ENCODE measurements at places on chromosomes 13 and 19.

GRCh38 chr13:64553411-64554129 is 2676.6 kb downstream of the PCDH9 start:
- DNase-seq: no peak

GRCh38 chr19:19334989-19335344 is 14.3 kb downstream of the MAU2 start:
- DNase-seq: no peak

DNA sequence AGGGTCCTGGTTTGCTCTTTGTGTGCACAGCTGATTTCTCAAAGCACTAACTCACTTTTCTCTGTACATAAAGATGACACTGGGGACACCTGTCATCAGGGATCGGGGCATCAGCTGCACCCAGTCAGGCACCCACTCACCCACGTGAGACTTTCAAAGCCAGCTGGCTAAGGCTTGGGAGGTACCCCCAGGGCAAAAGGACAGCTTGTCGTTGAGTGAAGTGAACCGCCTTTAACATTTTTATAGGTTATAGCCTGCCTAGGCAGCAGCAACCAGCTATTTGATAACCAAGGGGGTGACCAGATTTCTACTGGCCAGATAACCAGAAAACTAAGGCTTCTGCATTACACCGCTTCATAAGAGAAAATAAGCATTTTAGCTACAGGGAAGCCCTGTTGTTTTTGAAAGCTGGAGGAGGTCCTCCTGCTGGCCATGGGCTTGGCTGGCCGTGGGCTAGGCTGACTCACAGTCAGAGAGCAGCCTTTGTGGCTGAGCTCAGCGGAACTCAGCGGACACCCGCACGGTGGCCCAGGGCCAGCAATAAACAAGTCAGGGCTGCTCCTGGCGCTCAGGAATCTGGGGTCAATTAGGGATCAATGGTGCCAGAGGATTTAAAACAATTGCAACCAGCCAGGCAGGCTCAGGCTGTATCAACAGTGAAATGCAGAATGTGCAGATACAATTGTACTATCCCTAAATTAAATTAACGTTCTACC is 57.1 kb downstream of the ALOX5AP start:
- peak; percentile 63 for DNase-seq

- DNase-seq: no peak
These were observed 21.4 kb downstream of the SIGLECL1 start for GRCh38 chr19:51272183-51272810.

- no peak for DNase-seq
These were observed 1.3 kb upstream of the CALM3 start for GRCh38 chr19:46599716-46600373.

DNA sequence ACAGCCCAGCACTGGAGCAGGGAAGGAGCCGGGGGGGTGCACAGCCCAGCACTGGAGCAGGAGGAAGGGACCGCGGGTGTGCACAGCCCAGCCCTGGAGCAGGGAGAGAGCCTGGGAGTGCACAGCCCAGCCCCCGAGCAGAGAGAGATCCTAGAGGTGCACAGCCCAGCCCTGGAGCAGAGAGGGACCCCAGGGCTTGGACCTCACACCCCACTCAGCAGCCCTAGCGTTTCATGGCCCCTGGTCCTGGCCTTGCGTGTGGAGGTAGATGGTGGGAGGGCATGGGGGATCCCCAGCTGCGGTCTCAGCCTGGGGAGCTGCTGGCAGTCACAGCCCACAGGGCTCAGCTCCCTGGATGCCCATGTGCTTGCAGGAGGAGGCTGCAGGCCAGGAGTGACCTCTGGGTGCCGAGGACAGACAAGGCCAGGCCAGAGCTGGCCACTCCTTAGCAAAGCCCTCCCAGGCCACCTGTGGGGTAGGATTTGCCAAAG is 25.1 kb downstream of the GAS6 start:
- no peak for DNase-seq

DNA sequence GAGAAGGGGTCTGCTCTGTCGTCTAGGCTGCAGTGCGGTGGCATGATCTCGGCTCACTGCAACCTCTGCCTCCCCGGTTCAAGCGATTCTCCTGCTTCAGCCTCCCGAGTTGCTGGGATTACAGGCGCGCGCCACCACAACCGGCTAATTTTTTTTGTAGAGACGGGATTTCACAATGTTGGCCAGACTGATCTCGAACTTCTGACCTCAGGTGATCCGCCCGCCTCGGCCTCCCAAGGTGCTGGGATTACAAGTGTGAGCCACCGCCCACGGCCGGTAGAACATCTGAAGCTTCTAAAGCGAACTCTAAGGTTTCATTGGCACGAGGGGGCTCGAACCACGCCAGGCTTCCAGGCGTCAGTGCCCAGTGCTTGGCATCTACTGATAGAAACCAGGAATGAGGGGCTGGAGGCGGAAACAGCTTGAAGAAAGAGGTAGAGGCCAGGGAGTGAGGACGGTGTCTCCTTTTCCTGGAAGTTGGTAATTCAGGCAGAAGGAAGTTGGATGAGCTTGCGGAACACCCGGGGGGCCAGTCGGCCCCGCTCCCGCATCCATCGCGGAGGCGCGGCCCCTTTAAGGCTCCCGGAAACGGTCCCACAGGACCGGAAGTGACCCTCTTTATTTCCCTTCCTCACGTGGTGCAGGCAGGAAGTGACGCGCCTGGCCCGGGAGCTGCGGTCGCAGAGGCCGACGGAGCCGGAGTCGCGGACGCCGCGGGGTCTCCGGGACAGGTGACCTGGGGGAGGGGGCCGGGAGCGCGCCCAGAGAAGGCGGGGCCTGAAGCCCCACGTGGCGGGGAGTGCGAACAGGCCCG is at the start of gene CCDC9:
Gene CCDC9 (plus strand): TSS at position 647 of the 814 bp plus-strand sequence. CDS start 1,876 bp downstream, outside the sequence.
- peak; percentile 94 for DNase-seq

DNA sequence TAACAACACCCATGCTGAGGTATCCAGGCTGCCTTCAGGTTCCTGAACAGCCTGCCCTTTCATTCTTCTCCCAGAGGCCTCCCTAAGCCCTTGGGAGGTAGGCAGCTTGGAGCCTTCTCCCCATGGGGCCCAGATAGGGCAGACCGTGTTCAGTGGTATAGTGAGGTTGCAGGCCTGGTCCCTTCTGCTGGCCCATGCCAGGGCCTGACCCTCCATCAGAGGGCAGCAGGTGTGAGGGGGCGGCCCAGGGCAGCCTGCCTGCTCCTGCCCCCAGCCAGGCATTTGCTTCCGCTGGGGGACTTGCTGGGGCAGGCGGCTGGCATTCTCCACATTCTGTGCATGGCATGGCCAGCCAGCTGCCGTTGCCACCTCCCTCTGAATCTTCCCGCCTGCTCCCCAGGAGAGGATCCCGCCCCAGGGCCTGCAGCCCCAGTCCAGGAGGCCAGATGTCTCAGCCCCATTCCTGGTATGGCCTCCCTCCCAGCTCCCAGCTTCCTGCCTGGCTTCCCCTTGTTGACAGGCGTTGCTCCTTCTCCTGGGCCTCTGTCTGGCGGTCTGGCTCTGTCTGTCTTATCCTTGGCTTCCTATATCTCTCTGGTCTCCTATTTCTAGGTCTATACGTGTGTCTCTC is 8.9 kb downstream of the CIC start:
- DNase-seq: peak; percentile 33

GRCh38 chr19:46697204-46697960 is 19.5 kb downstream of the PRKD2 start:
- peak; percentile 97 for DNase-seq
